SJSA1 (cell line): ENCODE measurements at places on chromosomes 2 and 18. TPM values are rescaled to one million over a fixed set of nuclear protein-coding genes. Genes with fewer than 3 reads are reported as not detected.

FBXO41 gene
- 0.05 and 0.72 TPM in 2 replicates for total RNA-seq

KIF1A gene
- not detected in 2 replicates for total RNA-seq

CXCR1 gene
- not detected in 2 replicates for total RNA-seq

FBXO36 gene
- total RNA-seq, result 3.8 and 4.6 TPM in 2 replicates

GPAT2 gene
- total RNA-seq, result not detected in 2 replicates

ARL6IP6 gene
- total RNA-seq, result 51.8 and 54.3 TPM in 2 replicates

CHN1 gene
- 35.8 and 62.0 TPM in 2 replicates for total RNA-seq

XRCC5 gene
- 299 and 387 TPM in 2 replicates for total RNA-seq

ANKRD44 gene
- 8.4 and 15.5 TPM in 2 replicates for total RNA-seq

SP140 gene
- total RNA-seq, result 0.44 and 2.2 TPM in 2 replicates

ALLC gene
- not detected in 2 replicates for total RNA-seq

GALNT5 gene
- 1.7 and 2.7 TPM in 2 replicates for total RNA-seq

DNA sequence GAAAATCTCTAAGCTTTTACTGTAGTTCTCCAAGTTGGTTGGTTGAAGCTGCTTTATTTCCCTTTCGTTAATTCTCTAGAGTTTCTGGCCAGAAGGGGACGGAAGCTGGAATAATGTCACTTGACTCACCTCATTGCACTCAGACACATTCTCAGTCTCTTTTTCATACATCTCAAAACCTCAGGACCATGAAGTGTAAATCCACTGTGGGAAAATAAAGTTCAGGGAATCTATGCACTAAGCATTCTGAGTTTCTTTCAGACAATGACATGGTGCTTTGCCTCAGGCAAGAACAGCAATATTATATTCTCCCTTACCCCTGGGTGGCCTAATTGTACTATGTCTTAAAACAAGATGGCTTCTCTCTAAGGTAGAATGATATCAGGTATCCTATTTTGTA is 167.8 kb downstream of the PRPF40A start:
- no peak for DNase-seq
- H3K4me3 ChIP-seq, result no peak overlapping the region
- H3K27ac ChIP-seq, result peak overlapping the region; percentile 23; the same call in 1 of the 2 replicates
- H3K36me3 ChIP-seq, result no peaks in the 10 kb centered on the region; the same call in 1 of the 2 replicates

DNA sequence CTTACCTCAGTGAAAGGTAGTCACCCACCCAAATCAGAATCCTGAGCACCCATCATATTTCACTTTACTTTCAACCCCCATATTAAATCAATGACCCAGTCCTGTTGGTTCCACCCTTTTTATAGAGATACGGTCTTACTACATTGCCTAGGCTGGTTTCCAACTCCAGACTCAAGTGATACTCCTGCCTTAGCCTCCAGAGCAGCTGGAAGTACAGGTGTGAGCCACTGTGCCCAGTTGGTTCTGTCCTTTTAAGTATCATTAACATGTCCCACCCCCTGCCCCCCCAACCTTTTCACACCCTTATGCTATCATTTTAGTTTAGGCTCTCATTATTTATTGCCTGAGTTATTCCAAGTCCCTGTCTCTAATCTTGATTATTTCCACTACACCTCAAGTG is 28.7 kb downstream of the MSH6 start:
- peaks cover 87% of the 10 kb centered on the region for H3K36me3 ChIP-seq
- H3K4me1 ChIP-seq, result no peaks in the 10 kb centered on the region
- no peak overlapping the region for H3K4me3 ChIP-seq
- H3K27ac ChIP-seq, result no peak overlapping the region

- H3K36me3 ChIP-seq, result no peaks in the 10 kb centered on the region
- H3K27me3 ChIP-seq, result no peaks in the 10 kb centered on the region
- no peak for DNase-seq
- no peaks in the 10 kb centered on the region for H3K4me1 ChIP-seq
Measured at GRCh38 chr18:59671551-59671950, 25.7 kb downstream of the CCBE1 start.

DNA sequence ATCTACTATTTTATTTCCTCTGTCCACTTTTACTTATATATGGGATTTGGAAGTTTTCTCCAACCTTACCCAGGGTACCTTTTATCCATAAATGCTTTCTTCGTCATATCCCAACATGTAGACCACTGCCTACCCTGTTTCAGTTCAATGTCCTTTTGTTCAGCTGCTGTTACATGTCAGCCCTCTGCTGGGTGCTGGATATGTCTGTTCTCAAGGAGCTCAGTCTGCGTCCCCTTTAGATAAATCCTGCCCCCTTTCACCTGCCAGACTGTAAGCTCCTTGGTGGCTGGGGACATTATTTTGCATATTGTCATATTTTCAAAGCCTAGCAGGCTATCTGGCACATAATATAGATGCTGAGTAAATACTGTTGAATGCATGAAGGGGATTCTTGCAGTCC is 53.2 kb downstream of the NEMP2 start:
- H3K4me3 ChIP-seq, result no peak overlapping the region
- H3K27ac ChIP-seq, result no peak overlapping the region
- DNase-seq, result no peak

DNA sequence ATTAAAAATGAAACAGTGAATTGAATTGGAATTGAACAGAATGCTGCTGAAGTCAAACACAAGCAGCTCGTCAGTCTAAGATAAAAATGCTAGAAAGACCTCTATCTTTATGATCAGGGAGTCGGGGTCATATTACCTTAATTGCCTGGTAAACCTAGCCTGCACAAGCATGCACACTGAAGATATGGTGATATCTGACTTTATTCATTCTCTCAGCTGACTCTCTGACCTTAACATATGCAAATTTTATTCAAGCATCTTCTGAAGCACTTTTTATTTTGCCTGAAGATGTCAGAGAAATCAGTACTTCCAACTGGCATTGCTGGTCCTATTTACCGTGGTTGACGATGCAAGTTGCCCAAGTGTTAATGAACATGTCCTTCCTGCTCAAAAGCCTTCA is 56.4 kb downstream of the DNER start:
- H3K4me3 ChIP-seq, result no peak overlapping the region
- 0 out of 2 replicates have a peak, but pooled peaks cover 4% of the 10 kb centered on the region for H3K27me3 ChIP-seq
- H3K27ac ChIP-seq, result no peak overlapping the region
- H3K36me3 ChIP-seq, result no peaks in the 10 kb centered on the region
- no peaks in the 10 kb centered on the region for H3K4me1 ChIP-seq
- DNase-seq, result no peak

GRCh38 chr2:234033174-234033573 is 17.3 kb upstream of the SPP2 start:
- no peak overlapping the region for H3K27ac ChIP-seq
- no peak for DNase-seq
- H3K27me3 ChIP-seq, result peaks cover 53% of the 10 kb centered on the region
- H3K36me3 ChIP-seq, result no peaks in the 10 kb centered on the region

DNA sequence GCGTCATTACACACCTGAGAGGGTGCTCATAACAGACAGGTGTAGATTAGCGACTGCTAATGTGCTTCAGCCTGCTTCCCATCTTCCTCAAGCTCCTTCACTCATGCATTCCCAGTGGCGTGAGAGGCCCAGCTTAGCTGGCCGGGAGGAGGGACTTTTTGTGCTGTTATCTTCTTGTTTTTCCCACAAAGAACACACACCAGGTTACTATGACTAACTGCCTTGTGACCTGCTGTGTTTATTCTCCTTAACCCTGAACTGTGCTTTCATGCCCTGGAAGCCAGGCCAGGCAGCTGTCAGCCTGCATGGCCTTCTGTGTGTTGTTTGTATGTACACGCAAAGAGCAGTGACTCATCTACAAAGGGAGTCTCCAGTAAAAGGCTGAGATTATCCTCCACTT is 143.8 kb downstream of the PIEZO2 start:
- H3K27me3 ChIP-seq, result no peaks in the 10 kb centered on the region
- peak; percentile 87 for DNase-seq
- peaks cover 31% of the 10 kb centered on the region for H3K4me1 ChIP-seq
- H3K36me3 ChIP-seq, result no peaks in the 10 kb centered on the region

DNA sequence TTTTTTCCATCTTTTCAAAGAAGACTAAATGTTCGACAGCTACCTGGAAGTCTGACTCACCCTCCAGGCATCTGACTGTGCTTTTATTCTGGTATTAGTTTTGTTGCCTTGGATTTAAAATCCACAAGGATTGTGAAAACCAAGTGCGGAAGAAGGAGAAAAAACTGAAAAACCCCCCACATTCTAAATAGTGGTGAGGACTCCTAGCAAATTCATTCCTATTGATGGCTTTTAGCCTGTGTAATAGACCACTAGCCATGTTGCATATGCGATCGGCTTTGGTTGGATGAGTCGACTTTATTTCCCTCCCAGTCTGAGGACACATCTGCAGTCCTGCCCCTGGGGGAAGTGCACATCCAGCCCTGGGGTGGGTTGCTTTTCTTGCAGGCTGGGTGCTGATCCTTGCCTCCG is 16.9 kb downstream of the LDLRAD4 start:
- no peak for DNase-seq
- no peaks in the 10 kb centered on the region for H3K27me3 ChIP-seq
- no peak overlapping the region for H3K4me3 ChIP-seq
- H3K4me1 ChIP-seq, result no peaks in the 10 kb centered on the region

DNA sequence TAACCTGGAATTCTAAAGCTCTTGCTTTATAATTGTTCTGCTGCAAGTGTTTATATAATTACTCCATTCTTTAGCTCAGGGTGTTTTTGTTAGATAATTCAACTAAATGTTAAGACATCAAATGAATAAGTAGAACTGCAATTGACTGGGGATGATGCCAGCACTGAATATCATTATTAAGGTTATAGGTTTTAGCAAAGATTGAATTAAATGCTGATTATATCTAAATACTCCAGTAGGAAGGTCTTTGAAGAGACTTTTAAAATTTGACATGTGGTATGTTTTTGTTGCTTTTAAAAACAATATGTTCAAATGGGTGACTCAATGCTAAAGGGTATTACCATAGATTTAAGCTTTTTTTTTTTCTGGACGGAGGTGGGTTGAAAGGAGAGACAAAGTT is 170.1 kb upstream of the THUMPD2 start:
- H3K27ac ChIP-seq, result no peak overlapping the region
- H3K4me1 ChIP-seq, result no peaks in the 10 kb centered on the region
- H3K27me3 ChIP-seq, result no peaks in the 10 kb centered on the region; the same call in 1 of the 2 replicates
- no peaks in the 10 kb centered on the region for H3K36me3 ChIP-seq

DNA sequence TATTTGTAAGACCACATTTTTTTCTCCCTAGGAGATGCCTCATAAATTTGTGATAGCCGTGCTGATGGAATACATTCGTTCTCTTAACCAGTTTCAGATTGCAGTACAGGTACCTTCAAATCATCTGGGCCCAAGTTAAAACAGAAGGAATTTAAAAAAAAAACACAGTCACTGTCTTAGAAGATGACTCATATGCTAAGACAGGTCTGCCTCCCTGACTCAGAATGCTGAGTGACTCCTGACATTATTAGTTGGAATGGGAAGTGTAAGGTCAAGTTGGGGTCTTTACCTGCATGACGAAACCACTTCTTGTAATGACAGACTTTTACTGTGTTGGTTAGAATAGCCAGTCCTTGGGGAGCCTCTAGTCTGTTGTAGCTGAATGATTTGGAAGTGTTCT is 26.3 kb downstream of the RMC1 start:
- H3K4me1 ChIP-seq, result peaks cover 22% of the 10 kb centered on the region
- H3K27ac ChIP-seq, result peak overlapping the region; percentile 25; the same call in 1 of the 2 replicates
- H3K36me3 ChIP-seq, result peaks cover 86% of the 10 kb centered on the region
- no peak overlapping the region for H3K4me3 ChIP-seq
- no peak for DNase-seq
- no peaks in the 10 kb centered on the region for H3K27me3 ChIP-seq

- peaks cover 18% of the 10 kb centered on the region for H3K4me1 ChIP-seq
- DNase-seq, result no peak
- no peak overlapping the region for H3K4me3 ChIP-seq
- no peaks in the 10 kb centered on the region for H3K27me3 ChIP-seq
Measured at GRCh38 chr2:111617299-111618225, 266.4 kb downstream of the ANAPC1 start.

DNA sequence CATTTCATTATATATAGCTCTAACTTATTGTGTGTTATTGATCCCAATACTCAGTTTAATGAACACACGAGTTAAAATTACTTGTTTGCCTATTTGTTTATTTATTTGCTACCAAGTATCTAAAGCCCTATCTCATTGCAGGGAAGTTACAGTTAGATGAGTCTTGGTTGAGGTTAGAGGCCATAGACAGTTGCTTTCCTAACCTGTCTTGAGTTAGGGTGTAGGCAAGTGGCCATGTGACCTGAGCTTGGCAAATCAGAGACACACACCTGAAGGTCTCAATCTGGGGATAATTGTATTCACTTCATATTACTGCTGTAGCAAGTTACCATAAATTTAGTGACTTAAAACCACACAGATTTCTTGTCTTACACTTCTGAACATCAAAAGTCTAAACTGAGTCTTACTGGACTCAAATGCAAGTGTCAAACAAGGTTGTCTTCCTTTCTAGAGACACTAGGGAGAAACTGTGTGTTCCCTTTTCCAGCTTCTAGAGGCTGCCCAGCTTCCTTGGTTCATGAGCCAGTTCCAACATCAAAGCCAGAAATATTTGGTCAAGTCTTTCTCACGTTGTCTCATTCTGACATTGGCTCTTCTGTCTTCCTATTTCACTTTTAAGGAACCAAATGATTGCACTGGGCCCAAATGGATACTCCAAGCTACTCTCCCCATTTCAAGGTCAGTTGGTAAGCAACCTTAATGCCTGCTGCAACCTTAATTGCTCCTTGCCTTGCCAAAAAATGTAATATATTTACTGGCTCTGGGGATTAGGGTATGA is 39.7 kb downstream of the COL3A1 start:
- peaks cover 17% of the 10 kb centered on the region for H3K4me1 ChIP-seq
- H3K27ac ChIP-seq, result no peak overlapping the region
- peaks cover 49% of the 10 kb centered on the region for H3K36me3 ChIP-seq

GRCh38 chr2:74735564-74735963 is 81.5 kb downstream of the SEMA4F start:
- peaks cover 5% of the 10 kb centered on the region for H3K4me1 ChIP-seq
- no peak for DNase-seq
- no peaks in the 10 kb centered on the region for H3K27me3 ChIP-seq
- H3K36me3 ChIP-seq, result no peaks in the 10 kb centered on the region
- no peak overlapping the region for H3K4me3 ChIP-seq
- H3K27ac ChIP-seq, result no peak overlapping the region

- H3K4me3 ChIP-seq, result no peak overlapping the region
- no peaks in the 10 kb centered on the region for H3K27me3 ChIP-seq
- H3K27ac ChIP-seq, result peak overlapping the region; percentile 25
- H3K4me1 ChIP-seq, result peaks cover 48% of the 10 kb centered on the region
- no peaks in the 10 kb centered on the region for H3K36me3 ChIP-seq
Measured at GRCh38 chr2:46872902-46873603, 42.6 kb downstream of the MCFD2 start.

DNA sequence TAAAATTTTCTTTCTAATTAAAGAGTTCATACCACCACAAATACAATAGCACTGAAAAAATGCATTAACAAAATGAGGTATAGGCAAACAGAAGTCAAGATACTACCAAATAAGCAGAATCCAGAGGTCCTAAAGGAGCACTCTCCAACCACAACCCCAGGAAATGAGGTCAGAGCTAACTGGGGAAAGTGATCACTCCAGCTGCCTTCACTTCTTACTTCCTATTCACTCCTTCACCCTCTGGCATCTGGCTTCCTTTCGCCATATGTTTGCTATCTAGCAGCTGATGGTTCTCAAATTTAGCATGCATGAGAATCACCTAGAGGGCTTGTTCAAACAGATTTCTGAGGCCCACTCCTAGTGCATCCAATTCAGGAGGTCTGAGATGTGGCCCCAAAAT is 212.6 kb upstream of the ACVR2A start:
- H3K36me3 ChIP-seq, result no peaks in the 10 kb centered on the region
- no peak for DNase-seq
- no peaks in the 10 kb centered on the region for H3K27me3 ChIP-seq
- no peaks in the 10 kb centered on the region; the same call in 1 of the 2 replicates for H3K4me1 ChIP-seq
